ENCODE measurements at places on chromosomes 16 and 17.
A peak's percentile ranks its signal among the peaks of the same experiment; 100 is the strongest.

- no peak for DNase-seq
- H3K27me3 ChIP-seq, result no peaks in the 10 kb centered on the region
- peaks cover 7% of the 10 kb centered on the region for H3K36me3 ChIP-seq
- H3K4me3 ChIP-seq, result peak overlapping the region; percentile 88
- H3K27ac ChIP-seq, result peak overlapping the region; percentile 75
- no peaks in the 10 kb centered on the region for H3K4me1 ChIP-seq
Observed at GRCh38 chr16:3400446-3400778, 392 bp downstream of the ZSCAN32 start.

GRCh38 chr17:44955674-44956425 lies 8.3 kb upstream of the KIF18B start:
- no peaks in the 10 kb centered on the region for H3K4me1 ChIP-seq
- no peak overlapping the region for H3K4me3 ChIP-seq
- H3K36me3 ChIP-seq, result no peaks in the 10 kb centered on the region
- DNase-seq, result no peak
- H3K27me3 ChIP-seq, result peaks cover 2% of the 10 kb centered on the region

DNA sequence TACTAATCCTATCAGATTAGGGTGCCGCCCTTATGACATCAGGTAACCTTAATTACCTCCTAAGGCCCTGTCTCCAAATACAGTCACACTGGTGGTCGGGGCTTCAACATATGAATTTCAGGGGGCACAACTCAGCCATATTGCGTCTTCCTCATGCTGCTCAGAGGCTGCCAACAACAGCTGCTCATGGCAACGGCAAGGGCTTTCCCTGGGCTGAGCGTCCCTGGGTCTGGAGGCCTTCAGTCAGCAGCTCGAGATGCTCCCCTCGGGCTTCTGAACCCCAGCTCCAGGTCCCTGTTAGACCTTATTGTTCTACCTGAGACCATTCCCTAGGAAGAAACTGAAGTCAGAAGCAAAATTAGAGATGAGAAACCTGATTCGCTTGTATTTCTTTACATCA lies 157.2 kb downstream of the TMEM132E start:
- DNase-seq, result no peak
- no peaks in the 10 kb centered on the region for H3K36me3 ChIP-seq
- H3K4me3 ChIP-seq, result no peak overlapping the region
- no peaks in the 10 kb centered on the region for H3K4me1 ChIP-seq

GRCh38 chr17:82647593-82648164 lies 565 bp downstream of the WDR45B start:
- peaks cover 4% of the 10 kb centered on the region for H3K4me1 ChIP-seq
- peak; percentile 72 for DNase-seq
- peaks cover 10% of the 10 kb centered on the region for H3K36me3 ChIP-seq
- peak overlapping the region; percentile 96 for H3K4me3 ChIP-seq

- no peaks in the 10 kb centered on the region for H3K27me3 ChIP-seq
- H3K4me1 ChIP-seq, result peaks cover 5% of the 10 kb centered on the region
- H3K36me3 ChIP-seq, result no peaks in the 10 kb centered on the region
- no peak overlapping the region for H3K27ac ChIP-seq
- DNase-seq, result no peak
Observed at GRCh38 chr16:79009896-79010295, 590.6 kb downstream of the MAF start.

DNA sequence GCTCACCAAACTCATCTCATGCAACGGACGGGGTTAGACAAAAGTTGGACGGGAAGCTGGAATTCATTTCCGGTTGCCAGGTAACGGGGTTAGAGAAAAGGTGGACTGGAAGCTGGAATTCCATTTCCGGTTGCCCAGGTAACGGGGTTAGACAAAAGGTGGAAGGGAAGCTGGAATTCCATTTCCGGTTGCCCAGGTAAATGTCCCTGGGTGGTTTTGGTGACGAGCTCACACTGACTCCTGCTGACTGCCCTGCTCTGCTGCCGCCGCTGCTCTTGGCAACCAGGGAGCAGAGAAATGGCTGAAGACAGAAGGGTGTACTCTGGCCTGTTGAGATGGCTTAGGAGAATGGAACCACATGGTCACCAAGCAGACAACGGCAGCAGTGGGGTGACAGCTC lies 170.3 kb upstream of the RPH3AL start:
- H3K27ac ChIP-seq, result no peak overlapping the region
- DNase-seq, result no peak
- no peak overlapping the region for H3K4me3 ChIP-seq

GRCh38 chr16:65619606-65620005 lies 497.7 kb upstream of the CDH11 start:
- H3K4me1 ChIP-seq, result no peaks in the 10 kb centered on the region
- H3K27ac ChIP-seq, result no peak overlapping the region
- H3K27me3 ChIP-seq, result no peaks in the 10 kb centered on the region
- H3K4me3 ChIP-seq, result no peak overlapping the region
- no peak for DNase-seq
- H3K36me3 ChIP-seq, result no peaks in the 10 kb centered on the region

DNA sequence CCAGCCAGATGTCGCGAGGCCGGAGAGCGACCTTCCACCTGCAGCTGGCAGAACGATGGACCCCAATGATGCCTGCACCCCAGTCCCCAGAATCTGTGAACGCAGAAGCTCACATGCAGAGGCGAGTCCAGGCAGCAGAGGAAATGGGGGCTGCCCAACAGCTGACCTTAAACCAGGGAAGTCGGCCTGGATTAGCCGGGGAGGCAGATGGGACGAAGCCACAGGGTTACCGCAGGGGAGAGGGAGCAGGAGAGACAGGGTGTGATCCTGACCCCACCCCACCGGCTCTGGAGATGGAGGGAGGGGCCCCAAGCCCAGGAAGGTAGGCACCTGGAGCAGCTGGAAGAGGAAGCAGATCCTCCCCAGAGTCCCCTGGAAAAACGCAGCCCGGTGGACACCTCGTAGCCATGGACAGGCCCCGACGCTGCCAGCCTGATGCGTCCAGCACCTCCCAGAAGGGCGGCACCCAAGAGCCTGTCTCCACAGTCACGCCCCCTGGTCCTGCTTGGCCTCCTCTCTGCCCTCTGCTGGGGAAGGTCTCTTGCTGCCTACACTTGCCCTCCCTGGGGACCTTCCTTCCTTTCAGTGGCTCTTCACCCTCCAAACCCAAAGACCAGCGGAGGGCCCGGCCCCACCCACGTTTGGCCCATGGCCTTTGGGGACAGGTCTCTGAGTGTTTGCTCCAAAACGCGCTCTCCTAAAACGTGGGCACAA lies 37.3 kb downstream of the PIEZO1 start:
- DNase-seq, result peak; percentile 48
- H3K36me3 ChIP-seq, result no peaks in the 10 kb centered on the region
- no peak overlapping the region for H3K27ac ChIP-seq
- no peaks in the 10 kb centered on the region for H3K27me3 ChIP-seq
- no peaks in the 10 kb centered on the region for H3K4me1 ChIP-seq

- H3K27me3 ChIP-seq, result no peaks in the 10 kb centered on the region
- DNase-seq, result no peak
- no peaks in the 10 kb centered on the region for H3K36me3 ChIP-seq
Observed at GRCh38 chr17:36910513-36910912, 26.8 kb upstream of the LHX1 start.

DNA sequence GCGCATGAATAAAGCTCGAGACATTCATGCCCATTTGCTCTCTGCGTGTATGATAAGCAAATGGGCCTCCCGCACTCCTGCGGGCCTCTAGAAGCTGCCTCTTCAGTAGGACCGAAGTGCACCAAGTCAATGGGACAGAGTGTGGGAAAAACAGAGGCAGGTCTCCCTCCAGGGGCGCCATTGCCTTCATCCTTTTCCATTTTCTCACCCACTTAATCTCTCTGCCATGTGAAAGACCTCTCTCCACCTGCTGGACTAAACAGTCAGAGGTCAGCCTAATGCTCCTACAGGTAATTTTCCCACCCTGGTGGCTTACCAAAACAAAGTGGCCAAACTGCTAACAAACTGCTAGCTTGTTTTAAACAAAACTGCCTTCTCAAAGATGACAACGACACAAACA lies 210.9 kb downstream of the ZFHX3 start:
- peaks cover 4% of the 10 kb centered on the region for H3K36me3 ChIP-seq
- no peak for DNase-seq
- H3K4me3 ChIP-seq, result no peak overlapping the region
- no peak overlapping the region for H3K27ac ChIP-seq

GRCh38 chr16:66800856-66801255 lies 528 bp downstream of the TERB1 start:
- peaks cover 11% of the 10 kb centered on the region for H3K36me3 ChIP-seq
- H3K4me1 ChIP-seq, result no peaks in the 10 kb centered on the region
- no peak for DNase-seq
- no peak overlapping the region for H3K27ac ChIP-seq

DNA sequence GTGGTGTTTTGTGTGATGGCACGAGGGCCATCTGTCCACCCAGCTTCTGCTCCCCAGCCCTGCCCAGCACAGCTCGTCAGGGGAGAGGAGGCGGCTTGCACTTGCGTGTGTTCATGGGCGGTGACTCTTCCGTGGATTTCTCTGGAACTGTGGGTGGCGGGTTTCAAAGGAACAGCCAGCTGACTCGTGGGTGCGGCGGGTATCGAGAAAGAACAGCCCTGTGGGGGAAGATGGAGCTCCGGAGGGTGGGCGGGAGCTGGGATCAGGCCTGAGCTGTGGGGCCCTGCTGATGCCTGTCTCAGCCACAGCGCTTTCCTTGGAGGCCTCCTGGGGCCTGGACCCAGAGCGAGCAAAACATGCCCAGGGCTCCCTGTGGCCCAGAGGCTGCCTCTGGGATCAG lies 13.2 kb downstream of the NAGPA start:
- H3K4me1 ChIP-seq, result no peaks in the 10 kb centered on the region
- no peaks in the 10 kb centered on the region for H3K27me3 ChIP-seq
- no peak overlapping the region for H3K4me3 ChIP-seq
- peaks cover 10% of the 10 kb centered on the region for H3K36me3 ChIP-seq

- H3K36me3 ChIP-seq, result peaks cover 29% of the 10 kb centered on the region
- no peak overlapping the region for H3K27ac ChIP-seq
- DNase-seq, result no peak
- no peaks in the 10 kb centered on the region for H3K27me3 ChIP-seq
Observed at GRCh38 chr16:75576384-75576811, 10.2 kb downstream of the GABARAPL2 start.

DNA sequence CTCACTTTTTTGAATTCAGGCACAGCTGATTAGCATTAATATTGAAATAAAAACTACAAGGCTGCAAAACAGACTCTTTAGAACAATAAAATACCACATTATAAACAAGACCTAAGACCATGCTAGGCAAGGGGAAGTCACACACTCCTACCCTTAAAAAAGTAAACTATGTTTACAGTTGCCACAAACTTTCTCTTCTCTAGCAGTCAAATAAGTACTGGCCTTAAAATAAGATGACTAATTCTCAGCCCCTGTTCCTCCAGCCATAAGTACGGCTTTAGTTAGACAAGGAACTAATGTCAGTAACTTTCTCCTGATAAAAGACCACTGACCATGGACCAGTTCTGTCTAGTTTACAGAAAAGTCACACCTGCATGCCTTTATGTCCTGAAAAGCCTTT lies 19.5 kb upstream of the CPHXL start:
- H3K4me3 ChIP-seq, result no peak overlapping the region
- no peak for DNase-seq
- H3K4me1 ChIP-seq, result no peaks in the 10 kb centered on the region
- no peaks in the 10 kb centered on the region for H3K36me3 ChIP-seq
- H3K27me3 ChIP-seq, result no peaks in the 10 kb centered on the region

- H3K4me3 ChIP-seq, result no peak overlapping the region
- H3K36me3 ChIP-seq, result no peaks in the 10 kb centered on the region
- H3K27ac ChIP-seq, result no peak overlapping the region
- DNase-seq, result no peak
Observed at GRCh38 chr17:69760562-69760961, 314.5 kb upstream of the KCNJ16 start.

DNA sequence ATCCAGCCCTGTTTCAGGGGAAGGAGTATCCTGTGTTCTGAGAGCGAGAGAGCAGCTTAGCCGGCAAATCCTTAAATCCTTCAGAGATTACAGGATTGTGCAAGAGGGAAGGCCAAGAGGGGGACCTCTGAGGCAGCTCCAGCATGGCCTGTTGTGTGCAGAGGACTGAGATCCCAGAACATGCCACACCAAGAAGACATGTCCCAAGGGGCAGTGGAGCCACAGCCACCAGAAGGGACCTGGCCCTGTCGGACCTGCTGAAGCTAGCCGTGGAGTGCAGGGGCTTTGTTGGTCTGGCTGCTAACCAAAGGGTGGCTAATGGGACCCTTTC lies 1.6 kb upstream of the MRC2 start:
- H3K27ac ChIP-seq, result no peak overlapping the region
- H3K4me3 ChIP-seq, result no peak overlapping the region

DNA sequence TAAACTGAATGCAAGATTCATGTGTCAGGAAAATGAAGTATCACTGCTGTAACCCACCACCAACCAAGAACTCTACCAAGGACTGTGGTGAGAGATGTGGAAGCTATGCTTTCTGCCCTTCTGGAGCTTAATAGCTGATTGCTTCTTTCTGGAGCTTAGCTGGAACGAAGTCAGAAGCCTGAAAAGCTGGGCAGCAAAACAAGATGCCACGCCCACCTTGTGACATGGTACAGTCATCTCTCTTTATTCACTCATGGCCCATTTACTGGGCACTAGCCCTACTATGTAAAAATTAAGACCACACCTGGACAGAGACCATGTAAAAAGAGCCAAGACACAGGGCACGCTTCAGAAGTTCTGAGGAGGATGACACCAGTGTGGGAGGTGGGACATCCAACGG lies 48.1 kb downstream of the TEX2 start:
- no peaks in the 10 kb centered on the region for H3K27me3 ChIP-seq
- peaks cover 23% of the 10 kb centered on the region for H3K36me3 ChIP-seq
- H3K4me1 ChIP-seq, result peaks cover 13% of the 10 kb centered on the region
- no peak overlapping the region for H3K27ac ChIP-seq

DNA sequence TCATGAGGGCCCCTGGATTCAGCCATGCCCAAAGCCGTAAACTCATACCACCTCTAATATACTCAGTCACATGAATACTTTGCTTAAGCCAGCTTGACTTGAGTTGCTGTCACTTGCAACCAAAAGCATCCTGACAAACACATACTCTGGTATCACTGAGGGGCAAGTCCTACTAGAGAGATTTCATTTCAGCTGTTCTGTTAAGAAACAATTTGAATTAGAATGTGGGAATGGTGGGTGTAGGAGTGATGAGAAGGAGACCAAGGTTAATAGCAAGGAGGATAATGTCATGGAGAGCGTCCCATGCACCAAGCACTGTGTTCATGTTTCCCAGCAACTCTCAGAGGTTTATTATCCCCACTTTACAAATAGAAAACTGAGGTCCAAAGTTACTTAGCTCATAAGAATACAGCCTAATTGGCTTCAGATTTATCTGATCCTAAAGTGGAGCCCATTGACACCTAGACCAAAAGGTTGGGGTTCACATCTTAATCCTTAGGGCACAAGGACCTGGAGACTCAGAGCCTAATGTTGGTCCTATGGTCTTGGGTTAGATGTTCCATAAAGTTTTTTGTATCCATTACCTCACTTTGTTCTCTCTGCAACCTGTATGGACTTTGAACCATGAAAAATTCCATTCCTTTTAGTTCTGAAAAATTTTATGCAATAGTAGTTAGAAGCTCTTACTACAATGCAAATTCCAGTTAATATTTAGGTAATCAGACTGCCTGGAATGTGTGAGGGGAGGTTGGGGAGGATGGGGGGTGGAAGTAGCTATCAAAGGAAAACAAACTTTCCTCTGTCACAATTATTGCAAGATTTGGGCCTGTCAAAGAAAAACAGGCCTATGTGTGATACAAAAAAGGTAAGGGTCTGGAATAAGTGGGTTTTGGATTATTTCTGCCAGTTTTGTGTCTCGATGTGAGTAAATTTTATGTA lies 105.9 kb downstream of the IRX3 start:
- H3K27me3 ChIP-seq, result peaks cover 6% of the 10 kb centered on the region
- no peak for DNase-seq

- H3K27ac ChIP-seq, result no peak overlapping the region
- H3K4me1 ChIP-seq, result no peaks in the 10 kb centered on the region
- no peak overlapping the region for H3K4me3 ChIP-seq
- no peak for DNase-seq
- H3K27me3 ChIP-seq, result no peaks in the 10 kb centered on the region
- H3K36me3 ChIP-seq, result no peaks in the 10 kb centered on the region
Observed at GRCh38 chr16:86317813-86318650, 192.3 kb upstream of the FOXF1 start.

Measured in small intestine (tissue), 16 donors.